ENCODE measurements at places on chromosomes 1 and 21.

DNA sequence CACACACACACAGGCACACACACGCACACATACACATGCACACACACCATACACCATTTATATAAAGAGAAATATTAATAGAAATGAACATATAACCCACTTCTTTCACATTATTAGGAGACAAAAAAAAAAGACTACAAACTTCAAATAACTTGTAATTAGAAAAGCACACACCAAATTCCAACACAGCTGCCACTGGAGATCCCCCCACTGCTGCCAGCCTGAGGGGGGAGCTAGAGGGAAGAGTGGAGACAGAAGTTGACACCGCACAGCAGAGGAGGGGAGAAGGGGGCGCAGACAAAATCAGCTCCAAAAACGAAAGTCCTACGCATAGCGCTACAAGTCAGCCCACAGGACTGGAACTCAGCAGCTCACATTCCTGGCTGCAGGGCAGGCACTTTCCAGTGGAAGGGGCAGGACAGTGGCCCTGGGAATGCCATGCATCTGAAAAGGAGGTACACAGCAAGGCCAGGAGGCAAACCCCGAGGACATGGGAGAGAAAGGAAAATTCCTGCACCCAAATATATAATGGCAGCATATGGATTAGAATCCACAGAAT is 36.5 kb downstream of the LGALS8 start:
- no peak for DNase-seq

DNA sequence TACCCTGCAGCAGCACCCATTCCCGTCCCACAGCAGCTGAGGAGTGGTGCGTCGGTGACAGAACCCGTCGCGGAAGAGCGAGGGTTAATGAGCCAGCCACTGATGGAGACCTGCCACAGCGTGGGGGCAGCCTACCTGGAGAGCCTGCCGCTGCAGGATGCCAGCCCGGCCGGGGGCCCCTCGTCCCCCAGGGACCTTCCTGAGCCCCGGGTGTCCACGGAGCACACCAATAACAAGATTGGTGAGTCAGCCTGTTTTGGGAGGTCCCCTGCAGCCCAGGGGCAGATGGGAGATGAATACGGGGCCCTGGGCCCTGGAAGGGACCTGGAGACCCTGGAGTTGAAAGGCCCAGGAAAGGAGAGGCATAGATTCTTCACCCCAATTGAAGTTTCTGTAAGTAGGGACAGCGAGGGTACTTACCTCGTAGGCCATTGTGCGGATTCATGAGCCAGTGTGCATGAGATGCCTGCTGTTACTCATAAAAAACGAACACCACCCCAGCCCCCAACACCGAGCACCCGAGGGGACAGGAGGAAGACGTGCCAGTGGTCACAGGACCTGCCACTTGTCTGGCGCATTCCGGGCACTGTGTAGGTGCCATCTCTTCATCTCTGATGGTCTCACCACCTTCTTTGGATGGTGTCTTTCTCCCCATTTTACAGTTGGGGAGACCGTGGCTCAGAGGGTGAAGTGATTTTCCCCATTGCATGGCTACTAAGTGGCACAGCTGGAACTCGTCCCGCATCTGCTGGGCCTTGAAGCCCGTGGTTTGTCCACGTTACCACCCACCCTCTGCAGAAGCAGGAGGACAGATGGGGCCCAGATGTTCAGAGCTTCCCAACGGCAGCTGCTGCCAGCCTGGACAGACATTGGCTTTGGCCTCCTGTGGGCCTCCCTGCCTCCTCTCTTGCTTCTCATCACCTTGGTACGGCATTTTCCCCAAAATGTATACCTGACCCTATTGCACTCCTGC is 28.3 kb upstream of the TNFRSF1B start:
- no peak for DNase-seq

DNA sequence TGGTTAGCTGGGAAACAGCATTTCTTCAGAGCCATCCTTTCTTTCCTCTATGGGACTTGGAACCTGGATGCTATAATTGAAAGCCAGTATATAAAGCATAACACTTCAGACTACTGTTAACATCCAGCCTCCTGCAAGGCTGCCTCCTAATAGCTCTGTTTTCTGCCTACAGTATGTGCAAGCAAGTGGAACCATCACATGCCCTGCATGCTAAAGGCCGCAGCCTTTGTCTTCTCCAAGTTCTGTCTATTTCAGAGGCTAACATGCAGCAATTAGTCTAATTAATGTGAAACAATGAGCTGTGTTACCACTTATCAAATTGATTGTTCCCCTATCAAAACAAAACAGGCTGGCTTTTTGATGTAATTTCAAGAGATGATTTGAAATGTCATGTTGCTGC is 82.7 kb upstream of the ESRRG start:
- no peak for DNase-seq

GRCh38 chr21:35643176-35643575 is 417.1 kb downstream of the SETD4 start:
- DNase-seq, result no peak

- peak; percentile 76 for DNase-seq
Measured at GRCh38 chr1:204041232-204041767, 31.6 kb upstream of the SOX13 start.

- DNase-seq, result no peak
Measured at GRCh38 chr1:28926629-28927265, 12.4 kb downstream of the EPB41 start.

DNA sequence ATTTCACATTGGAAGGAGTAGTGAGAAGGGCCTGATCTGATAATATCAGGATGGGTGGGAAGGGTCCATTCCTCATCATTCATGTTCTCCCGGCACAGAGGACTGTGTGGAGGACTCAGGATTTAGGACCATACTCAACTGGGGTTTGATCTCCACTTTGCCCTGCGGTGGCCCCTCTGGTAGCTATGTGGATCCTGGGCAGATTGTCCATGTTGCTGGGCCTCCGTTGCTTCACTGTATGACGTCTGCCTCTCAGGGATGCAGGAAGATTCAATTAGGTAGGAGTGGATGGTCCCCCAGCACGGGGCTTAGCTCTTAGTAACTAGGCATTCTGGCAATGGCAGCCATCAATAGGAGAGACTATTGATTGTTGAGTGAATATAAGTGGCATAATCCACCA is 2.3 kb downstream of the ETS2 start:
- no peak for DNase-seq

DNA sequence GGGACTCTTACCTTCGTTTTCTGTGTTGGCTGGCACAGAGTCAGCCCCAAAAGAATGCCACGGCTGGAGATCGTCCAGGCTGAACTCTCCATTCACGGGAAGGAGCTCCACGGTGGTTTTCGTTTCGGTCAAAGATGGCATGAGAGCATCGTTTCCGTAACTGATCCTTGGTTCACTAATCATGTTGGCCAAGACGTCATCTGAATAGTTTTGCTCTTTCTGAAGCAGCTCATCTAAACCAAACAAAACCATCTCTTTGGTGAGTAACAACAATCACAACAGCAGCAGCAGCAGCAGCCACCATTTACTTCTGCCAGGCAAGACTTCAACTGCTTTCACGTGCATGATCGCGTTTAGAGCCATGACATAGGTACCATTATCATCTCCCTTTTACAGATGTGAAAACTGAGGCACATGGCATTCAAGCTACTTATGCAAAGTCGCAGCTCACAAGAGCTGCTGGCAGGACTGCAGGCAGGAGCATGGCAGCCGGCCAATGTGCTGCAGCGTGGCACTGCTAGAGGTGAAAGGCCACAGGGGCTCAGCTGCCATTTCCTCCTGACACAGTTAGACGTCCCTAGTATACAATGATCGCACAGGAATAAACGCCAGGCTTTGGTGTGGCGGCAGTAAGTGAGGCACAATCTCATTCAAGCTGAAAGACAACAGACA is 177.1 kb downstream of the GABPA start:
- DNase-seq, result no peak

- DNase-seq, result no peak
Measured at GRCh38 chr1:235262539-235262938, 65.4 kb downstream of the ARID4B start.

GRCh38 chr1:170316270-170316669 is 170.5 kb downstream of the NTMT2 start:
- DNase-seq, result no peak

GRCh38 chr1:12172042-12172851 is 5.5 kb downstream of the TNFRSF1B start:
- no peak for DNase-seq

- no peak for DNase-seq
Measured at GRCh38 chr1:153774026-153774595, 1.1 kb upstream of the SLC27A3 start.

GRCh38 chr1:5393603-5394002 is 598.6 kb downstream of the NPHP4 start:
- no peak for DNase-seq

DNA sequence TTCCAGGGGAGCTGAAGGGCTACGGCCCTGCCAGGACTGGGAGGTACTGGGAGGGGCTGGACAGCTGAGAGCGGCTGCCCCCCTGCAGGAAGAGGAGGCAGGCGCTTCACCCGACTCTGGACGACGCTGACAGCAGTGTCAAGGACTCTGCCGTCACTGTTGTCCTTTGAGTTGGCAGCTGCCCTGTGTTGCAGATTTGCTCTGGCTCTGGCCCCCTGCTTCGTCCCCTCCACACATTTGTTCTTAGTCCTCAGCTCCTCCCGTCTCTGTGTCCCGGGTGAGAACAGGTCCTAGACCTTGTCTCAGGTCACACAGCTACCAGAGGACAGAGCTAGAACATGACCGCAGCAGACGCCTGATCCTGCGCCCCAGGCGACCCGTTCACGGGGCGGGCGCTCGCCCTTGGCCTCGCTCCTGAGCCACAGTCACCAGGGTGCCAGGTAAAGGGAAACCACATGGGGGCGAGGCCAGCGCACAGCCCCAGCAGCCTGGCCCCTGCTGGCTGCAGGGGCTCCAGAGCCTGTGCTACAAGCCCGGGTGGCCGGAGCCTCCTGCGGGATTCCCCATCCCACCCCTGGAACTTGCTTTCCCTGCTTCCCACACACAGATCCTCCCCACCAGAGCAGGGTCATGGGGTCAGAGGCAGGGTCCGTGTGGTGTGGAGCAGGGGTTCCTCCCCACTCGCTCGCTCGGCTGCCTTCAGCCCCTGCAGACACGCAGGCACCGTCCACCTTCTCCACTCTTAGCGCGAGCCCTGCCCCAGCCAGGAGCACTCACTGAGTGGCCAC is 10.7 kb upstream of the NPHP4 start:
- DNase-seq, result peak; percentile 44

- no peak for DNase-seq
Measured at GRCh38 chr1:43214501-43215444, 42.6 kb downstream of the CFAP57 start.

DNA sequence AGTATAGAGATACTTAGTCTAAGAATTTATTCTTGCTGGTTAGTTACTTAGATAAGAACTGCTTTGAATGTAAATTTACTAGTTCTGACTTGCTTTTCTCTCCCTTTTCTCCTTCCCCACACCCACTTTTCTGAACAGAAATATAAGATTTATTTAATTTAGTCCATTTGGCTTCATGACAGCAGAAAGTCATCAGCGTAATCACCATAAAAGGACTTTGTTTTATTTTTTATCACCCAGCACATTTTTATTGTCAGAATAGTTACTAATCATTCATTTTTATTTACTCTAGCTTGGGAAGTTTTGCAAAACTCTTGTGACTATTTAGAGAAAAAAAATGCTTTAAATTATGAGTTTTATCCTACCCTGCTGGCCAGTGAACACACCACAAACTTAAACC is 197.2 kb downstream of the CHRM3 start:
- DNase-seq, result no peak

DNA sequence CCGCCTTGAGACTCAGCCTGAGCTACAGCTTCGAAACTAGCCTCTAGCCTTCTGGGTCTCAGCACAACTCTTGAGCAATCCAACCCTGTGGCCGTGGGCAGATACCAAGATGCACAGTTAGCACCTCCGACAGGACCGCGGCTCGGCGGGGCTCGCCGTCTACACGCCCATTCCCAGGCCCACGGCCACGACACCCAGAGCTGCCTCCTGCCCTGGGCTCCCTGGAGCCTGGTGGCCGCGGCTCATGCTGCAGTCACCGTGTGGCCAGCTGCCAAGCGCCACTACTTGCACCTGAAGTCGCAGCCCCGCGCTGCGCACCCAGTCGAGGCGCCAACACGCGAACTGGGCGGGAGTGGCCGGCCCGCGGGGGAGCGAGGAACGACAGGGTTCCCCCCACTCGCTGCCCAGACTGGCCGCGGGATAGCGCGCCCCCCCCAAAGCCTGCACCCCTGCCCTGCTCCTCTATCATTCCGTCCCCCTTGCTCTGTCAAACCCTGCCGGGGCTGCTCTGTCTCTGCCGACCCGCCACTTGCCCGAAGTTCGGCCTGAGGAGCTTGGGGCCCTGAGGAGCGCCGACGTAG is 729 bp upstream of the CDCA8 start:
- peak; percentile 74 for DNase-seq

DNA sequence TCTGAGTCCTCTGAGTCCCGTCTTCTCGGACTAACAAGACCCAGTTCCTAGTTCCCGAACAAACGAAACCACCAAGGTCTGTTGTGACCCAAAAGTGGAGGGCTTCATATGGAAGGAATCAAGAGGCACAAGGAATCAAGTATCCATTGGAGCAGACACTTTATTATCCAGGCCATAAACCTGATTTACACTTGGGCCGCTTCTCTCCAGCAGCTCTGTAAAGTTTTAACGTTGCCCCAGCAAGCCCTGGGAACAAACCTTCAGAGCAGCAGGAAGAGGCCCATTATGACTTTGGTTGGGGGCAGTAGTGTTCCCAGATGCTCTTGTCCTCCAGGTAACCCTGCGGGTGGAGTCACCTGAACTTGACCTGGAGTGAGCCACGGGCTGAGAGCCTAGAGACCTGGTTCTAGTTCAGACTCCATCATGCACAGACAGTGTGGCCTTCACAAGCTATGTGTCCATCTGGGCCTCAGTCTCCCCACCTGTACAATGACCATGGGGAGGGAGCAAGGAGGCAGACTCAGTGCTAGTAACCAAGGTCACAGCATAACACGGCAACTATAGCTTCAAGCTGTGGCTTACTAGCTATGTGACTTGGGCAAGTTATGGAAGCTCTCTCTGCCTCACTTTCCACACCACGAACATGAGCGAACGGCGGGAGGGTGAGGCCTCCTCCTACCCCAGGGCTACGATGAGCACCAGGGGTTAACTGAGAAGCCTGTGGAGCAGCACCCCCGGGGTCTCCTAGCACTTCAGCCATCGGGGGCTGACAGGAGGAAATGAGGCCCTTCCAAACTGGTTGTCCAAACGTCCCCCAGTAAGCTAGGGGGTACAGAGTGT is 95.7 kb downstream of the GLIS1 start:
- DNase-seq, result peak; percentile 20

DNA sequence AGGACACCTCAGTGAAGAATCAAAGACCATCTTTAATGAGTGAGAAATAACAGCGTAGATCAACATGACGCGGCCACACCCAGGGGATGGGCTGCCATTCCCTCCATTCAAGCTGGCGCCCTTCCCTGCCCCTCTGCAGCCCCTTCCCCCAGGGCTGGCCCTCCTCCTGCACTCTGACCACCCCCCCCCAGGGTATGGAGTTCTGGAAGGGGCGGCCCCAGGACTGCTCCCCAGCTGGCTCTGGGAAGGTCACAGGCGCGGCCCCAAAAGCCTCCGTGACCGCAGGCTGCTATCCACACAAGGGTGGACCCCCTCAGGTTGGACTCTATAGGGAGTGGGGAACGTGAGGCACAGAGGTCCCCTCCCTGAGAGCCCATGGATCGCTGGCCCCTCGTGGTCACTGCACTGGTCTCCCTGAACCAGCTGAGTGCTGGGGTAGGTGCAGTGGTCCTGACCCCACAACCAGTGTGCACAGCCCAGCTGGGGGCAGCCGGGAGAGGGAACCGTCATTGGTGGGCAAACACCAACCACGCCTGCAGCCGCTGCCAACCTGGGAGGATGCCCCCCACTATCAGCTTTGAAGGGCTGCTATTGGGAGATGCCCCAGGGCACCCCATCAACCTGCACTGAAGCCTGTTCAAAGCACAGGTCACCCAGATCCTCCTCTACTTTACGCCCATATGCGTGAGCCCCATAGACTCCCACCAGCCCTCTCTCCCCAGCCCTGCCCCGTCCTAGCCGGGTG is 16.1 kb upstream of the GPR153 start:
- no peak for DNase-seq

GRCh38 chr1:57013522-57013921 is 47.7 kb upstream of the C8B start:
- no peak for DNase-seq
